GM10248 (cell line): ENCODE measurements at places on chromosomes 2 and 18.

- no peak for DNase-seq
Measured at GRCh38 chr18:9477509-9477908, 2.2 kb downstream of the RALBP1 start.

DNA sequence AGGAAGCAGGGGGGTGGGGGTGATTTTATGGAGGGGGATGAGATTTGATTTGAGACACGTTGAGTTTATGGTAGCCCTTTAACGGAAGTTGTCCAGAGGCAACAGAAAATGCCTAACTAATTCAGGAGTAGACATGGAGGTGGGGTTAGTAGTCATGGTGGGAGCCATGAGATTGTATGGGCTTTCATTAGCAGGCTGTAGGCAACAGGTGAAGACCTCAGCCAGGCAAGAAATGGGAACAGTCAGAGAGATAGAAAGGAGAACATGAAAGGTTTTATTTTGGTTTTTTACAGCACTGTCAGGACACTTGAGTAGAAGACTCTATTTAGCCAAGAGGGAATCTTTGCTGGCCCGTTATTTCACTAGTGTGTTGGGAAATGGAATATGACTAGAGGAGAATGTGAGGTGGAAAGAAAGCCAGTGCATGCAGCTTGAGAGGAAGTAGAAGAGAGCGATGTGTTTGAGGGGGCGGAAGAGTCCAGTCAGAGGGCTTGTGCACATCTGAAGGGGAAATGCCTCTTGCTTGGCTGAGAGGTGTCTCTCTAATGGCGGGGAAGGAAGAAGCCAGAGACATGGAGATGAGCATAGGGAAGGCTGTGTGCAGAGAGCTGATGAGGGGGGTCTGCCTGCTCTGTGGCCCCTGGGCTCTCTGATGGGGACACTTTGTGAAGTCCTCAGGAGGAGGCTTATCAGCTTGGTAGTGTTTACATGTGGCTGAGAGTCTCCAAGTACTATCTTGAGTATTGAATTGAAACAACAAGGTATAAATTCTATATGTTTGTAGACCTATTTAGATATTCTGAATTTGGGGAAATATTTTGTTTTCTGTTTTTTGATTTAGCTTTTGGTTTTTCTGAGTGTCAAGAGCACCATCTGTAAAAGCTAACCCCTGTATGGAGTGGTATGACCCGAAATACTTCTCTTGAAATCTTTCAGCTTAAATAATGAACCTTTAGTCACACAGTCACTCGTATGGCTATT, 66.9 kb upstream of the ITM2C start:
- DNase-seq = peak; percentile 38

- DNase-seq = no peak
Measured at GRCh38 chr2:203804764-203805485, 62.6 kb upstream of the CTLA4 start.

GRCh38 chr18:48326901-48327675, 82.1 kb downstream of the ZBTB7C start:
- no peak for DNase-seq

DNA sequence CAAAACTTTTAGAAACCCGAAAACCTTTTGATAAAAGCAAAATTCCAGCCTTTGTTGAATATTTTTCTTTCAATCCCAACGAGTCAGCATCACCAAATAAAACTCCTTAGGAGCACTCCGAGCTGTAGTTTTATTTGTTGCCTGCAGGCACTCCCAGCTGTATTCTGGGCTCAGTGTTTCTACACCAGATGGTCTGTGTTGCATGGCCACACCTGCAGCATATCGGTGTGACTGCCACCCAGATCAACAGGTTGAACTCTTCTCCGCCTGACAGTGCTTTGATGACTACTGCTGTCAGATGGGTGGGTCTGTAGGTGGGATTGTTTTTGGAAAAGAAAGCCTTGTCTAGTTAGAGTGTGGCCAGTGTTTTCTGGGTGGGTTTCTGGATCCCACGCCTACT, 32.7 kb downstream of the APCDD1 start:
- DNase-seq = no peak

DNA sequence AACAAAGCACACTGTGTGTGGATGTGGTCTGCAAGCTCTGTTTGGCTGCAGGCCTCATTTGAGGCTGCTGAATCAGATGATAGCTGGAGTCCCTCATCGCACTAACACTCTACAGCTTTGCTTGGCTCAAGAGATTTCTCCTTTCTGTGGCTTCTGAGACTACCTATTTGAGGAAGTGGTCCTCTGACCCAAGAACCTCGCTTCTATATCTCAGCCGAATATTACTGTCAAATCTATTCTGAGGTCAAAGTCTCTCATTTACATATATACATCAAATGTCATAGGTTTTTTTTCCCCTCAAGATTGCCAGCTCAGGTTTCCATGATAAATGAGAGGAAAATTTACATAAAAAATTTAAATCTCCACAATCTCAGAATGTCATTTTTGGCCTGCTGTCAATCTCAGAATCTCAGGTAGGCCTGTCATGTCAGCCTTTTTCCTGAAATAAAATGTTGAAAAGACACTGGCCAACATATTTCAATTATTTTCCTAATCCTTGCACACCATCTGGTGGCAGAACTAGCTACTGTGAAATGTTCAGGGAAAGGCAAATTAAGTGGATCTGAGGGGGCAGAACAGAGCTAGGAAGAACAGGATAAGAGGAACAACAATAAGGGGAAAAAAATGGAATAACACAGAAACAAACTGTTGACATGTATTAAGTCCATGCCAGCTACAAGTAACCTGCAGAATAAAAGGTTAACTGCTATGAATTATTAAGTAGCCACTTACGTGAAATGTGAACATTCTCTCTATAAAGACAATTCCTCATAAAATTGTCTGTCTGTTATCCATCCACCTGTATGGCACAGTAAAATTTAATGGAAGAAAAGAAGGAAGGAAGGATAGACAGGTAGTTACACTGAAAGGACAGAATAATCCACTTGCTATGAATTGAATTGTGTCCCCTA, 39.3 kb downstream of the AP1S3 start:
- peak; percentile 74 for DNase-seq

DNA sequence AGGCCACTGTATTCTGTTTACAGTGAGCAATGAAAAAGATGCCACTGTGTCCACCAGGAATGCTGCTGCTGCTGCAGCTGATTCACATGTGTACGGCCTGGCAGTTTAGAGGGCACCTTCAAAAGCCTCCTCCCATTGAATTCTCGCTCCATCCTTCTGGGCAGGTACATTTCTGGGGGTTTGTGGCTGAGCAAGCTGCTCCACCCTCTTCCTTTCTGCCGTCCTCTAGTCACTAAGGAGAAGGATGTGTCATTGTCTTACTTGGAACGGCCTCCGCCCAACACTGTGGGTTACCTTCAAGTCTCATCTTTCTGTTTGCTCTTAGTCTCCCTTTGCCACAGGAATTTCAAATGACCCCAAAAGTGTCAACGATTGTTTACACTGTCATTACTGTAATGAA, 182.0 kb downstream of the ZBTB7C start:
- DNase-seq = no peak

DNA sequence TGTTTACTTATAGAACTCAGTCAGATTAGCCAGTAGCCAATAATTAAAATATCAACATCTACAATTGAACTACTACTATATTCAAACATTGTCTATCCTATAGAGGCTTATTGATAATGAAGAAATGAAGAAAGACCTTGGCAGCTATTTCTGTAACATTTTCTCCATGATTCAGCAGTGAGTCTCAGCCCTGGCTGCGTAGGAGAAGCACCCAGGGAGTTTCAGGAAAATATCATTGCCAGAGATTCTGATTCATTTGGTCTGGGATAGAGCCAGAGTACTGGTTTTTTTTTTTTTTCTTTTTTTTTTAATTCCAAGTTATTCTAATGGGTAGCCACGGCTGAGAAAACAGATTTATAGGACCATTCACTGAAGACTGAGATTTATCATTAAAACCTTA, 404.8 kb downstream of the TXNL1 start:
- DNase-seq = no peak

GRCh38 chr2:134287323-134287722, 33.5 kb downstream of the MGAT5 start:
- peak; percentile 21 for DNase-seq

GRCh38 chr2:121018136-121019061, 266.6 kb downstream of the TFCP2L1 start:
- no peak for DNase-seq

GRCh38 chr2:68689553-68690537, 44.8 kb upstream of the ARHGAP25 start:
- DNase-seq = peak; percentile 68

- DNase-seq = no peak
Measured at GRCh38 chr2:179104736-179105135, 54.8 kb upstream of the CCDC141 start.

DNA sequence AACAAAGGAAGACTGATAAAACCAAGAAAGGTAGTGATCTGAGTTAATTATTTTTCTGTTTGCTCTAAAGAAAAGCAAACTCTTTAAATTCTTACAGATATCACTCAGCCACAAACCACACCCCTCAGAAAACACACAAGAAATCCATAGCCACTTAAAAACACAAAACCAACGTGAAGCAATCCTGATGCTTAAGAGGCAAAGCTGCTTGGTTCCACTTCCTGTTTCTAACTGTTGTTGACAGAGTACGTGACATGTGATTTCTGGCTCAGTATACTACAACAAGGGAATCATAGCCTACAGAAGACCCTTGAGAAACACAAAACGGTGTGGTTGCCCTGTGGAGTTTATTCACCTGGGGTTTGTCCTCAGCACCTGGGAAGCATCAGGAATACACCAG, 240.9 kb upstream of the APCDD1 start:
- DNase-seq = peak; percentile 22

DNA sequence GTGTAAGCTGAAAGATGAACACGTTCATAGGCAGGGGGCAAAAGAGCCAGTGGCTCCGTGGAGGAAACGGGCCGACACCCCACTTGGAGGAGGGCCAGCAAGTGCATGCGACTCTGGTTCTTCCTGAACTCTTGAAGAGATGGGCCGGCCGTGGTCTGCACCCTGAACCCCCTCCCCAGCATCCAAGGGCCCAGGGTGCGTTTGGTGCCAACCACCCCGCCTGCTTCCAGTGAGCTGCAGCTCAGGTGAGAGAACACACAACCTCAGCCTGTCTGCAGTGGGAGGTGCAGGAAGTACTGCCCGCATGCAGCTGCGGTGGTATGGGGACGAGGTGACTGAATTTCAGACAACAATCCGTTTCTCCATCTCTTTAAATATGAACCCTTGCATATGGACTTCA, 58.9 kb downstream of the ADNP2 start:
- DNase-seq = no peak

DNA sequence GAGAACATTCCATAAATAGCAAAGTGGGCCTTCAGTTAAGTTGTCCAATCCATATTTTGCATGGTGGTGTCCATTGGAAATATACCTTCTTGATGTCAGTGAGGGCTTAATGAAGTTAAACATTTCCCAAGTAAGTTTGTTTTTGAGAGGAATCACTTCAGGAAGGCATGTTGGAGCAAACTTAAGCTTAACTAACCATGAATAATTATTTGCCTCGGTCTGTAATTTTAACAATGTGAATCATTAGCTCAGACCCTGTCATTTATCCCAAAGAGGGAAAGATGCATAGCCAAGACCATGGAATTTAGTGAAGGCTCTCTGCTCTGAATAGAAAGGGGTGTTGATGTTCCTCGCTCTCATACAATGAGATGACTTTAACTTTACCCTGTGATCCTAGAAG, 47.4 kb downstream of the SPATS2L start:
- DNase-seq = no peak

DNA sequence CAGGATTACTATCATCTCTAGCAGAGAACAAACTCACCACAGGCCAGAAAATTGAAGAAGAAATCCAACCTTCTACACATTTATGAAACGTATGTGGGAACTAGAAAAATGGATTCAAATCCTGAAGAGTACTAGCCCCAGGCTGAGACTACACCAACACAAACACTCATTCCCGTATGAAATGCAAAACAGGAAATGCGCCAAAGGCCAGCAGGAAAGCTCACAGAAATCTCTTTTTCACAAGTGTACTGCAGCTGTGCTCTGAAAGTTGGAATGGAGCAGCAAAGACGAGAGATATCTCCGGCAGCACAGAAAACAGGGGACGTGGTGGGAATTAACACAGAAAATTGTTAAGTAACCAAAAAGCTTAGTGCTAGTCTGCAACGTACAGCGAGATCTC, 913.5 kb downstream of the TDRD15 start:
- no peak for DNase-seq

DNA sequence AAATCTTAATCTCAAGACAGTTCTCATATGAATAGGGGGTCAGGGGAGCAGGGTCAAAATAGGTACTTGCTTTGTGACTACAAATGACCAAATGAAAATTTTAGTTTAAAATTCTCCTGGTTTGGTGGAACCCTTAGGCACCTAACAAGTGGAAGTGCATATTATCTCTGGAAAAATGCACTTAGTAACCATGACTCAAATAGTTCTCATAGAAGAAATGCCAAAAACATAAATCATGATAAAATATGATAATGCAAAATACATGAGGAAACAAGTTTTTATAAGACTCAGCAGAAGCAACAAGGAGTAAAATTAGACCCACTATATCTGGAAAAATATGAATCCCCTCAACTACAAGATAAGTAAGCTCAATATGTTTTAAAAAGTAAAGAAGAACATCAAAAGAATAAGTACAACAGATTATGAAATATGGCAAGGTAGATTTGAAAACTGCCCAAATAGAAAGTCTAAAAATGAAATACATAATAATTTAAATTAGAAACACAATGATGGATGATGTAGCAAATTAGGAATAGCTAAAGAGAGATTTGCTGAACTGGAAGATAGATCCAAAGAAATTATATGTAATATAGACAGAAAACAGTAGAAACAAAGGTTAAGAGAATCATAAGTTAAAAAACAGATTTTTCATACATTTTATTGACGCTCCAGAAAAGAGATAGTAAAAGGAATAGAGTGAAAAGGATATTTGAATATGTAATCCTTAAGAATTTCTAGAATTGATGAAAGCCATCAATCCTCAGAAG, 308.3 kb downstream of the SETBP1 start:
- DNase-seq = no peak

GRCh38 chr2:239114616-239115265, 266.9 kb downstream of the TWIST2 start:
- no peak for DNase-seq

GRCh38 chr2:62934517-62934916, 116.1 kb upstream of the OTX1 start:
- no peak for DNase-seq

DNA sequence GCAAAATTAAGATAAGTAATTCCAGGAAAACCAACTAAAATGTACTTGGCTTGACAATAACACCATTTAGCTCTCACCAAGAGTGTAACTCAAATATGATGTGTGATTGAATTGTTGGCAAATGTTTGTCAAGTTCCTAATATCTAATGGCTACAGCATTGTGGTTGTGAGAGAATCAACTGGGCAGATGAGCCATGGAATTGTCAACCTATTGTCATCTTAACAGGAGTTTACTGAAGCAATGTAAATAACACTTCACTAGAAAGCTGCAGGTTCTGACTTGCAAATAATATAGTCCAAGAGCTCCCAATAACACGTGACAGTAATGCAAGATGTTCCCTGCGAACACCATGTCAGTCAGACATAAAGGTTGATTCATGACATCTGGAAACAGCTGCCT, 495.2 kb upstream of the MEIS1 start:
- no peak for DNase-seq

- no peak for DNase-seq
Measured at GRCh38 chr2:136422512-136422911, 304.6 kb upstream of the CXCR4 start.
